NCI-H2029 (cell line): ENCODE measurements at places on chromosomes 12 and 14.
A peak's percentile ranks its signal among the peaks of the same experiment; 100 is the strongest.

- DNase-seq = no peak
These were observed 22.9 kb upstream of the AKAP5 start for GRCh38 chr14:64442300-64442988.

DNA sequence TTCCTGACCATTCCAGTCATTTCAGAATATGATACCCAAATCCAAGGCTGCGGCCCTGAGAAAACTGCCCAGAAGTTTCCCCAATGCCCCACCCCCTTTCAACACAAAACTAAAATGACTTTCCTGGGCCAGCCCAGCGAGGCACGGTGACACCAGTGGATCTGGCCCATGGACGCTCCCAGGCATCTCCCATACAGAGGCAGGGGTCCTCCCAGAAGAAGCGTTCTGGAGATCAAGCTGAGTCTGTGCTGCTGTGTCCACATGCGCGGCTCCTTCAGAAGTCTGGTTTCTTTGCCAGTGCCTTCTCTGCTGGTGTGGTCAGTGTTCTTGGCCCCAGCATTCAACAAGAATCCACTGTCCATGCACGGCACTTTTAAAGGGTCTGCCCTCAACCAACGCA, 228.2 kb upstream of the SFSWAP start:
- DNase-seq = no peak

- peak; percentile 79 for DNase-seq
These were observed 58.8 kb upstream of the LTA4H start for GRCh38 chr12:96094201-96094600.

DNA sequence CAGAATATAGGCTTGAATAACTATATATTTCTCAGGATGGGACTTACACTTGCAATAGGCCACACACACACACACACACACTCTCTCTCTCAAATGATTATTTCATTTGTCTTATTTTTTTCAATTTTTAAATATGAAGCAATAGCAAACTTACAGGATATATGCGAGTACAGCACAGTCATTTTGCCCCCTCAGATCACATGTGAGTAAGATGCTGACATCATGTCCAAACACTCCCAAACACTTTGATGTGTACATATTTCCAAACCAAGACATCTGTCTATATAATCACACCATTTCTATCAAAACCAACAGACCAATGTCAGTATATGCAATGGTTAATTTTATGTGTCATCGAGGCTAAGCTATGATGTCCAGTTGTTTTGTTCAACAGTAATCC, 1535.9 kb upstream of the FLRT2 start:
- DNase-seq = no peak

- DNase-seq = no peak
These were observed 97.1 kb upstream of the NRXN3 start for GRCh38 chr14:78073028-78073427.

DNA sequence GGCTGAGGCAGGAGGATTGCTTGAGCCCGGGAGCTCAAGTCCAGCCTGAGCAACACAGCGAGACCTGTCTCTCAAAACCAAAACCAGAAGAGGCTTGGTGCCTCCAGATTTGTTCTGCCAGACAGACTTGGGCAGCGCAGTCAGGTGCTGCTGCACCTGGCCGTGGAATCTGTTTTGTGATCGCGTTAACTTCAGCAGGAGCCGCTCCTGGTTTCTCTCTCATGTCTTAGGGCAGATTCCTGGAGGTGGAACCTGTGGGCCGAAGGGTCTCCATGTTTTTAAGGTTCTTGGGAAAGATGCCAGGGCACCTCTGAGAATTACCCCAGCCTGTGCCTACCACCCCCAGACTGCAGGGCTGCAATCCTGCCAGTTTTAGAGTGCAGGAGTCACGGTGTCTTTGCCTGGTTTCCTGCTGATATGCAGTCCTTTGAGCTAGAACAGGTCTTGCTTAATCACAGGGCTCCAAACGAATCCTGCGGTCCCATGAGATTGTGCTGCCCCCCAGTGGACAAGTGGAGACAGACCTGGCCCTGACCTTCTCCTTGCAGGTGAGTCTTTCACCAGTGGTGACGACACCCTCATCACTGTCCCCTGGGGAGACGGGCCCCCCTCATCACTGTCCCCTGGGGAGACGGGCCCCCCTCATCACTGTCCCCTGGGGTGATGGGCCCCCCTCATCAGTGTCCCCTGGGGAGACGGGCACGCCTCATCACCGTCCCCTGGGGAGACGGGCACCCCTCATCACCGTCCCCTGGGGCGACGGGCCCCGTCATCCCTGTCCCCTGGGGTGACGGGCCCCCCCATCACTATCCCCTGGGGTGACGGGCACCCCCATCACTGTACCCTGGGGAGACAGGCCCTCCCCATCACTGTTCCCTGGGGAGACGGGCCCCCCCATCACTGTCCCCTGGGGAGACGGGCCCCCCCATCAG, 37.6 kb downstream of the PACS2 start:
- DNase-seq = peak; percentile 51

DNA sequence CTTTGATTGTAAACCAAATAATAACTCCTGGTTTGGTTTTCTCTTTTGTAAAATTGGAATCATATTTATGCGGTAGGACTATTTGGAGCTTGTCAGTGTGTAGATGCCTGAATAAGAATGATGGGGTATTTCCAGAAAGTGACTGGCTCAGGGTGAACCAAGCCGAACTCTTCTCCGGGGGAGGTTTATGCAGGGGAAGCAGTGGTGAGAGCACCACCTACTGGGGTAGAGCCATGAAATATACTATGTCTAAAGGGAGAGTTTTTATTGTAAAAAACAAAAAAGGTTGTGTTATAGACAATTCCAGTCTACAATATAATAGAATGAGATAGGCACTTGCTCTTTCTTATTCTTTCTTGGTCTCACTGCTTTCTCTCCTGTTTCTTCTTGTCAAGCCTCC, 222.9 kb upstream of the SLC16A7 start:
- no peak for DNase-seq

- peak; percentile 19 for DNase-seq
These were observed 19.1 kb upstream of the SLC17A8 start for GRCh38 chr12:100337727-100338126.
